Activated CD4-positive, alpha-beta memory T cell treated with anti-CD3 and anti-CD28 coated beads, Interleukin-2, amount 10 ng/mL, durations not matched to agents 7 days and 5 days (primary cell): ENCODE measurements at places on chromosomes 3 and 15. TPM values are rescaled to one million over a fixed set of nuclear protein-coding genes. Genes with fewer than 3 reads are reported as not detected.

DNA sequence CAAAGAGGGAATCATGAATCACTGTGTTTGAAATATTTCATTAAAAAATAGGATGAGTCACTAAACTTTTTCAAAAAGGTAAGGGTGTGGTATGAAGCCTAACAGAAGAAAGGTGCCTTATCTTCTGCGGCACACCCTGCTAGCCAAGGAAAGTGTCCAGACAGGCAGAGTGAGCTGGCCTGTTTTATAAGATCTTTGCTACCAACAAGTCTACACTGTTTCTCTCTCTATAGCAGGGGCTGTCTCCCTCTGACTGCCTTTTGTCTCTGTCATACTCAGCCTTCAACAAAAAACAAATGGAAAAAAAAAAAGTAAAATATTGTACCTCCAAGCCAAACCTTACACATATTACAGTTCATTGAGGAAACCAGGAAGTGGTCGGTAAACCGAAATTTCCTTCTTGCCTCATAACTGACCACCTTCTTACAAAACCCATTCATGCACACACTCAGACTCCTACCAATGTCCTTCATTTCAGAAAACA, 9.1 kb downstream of the ZDHHC3 start:
- no peak for DNase-seq

DNA sequence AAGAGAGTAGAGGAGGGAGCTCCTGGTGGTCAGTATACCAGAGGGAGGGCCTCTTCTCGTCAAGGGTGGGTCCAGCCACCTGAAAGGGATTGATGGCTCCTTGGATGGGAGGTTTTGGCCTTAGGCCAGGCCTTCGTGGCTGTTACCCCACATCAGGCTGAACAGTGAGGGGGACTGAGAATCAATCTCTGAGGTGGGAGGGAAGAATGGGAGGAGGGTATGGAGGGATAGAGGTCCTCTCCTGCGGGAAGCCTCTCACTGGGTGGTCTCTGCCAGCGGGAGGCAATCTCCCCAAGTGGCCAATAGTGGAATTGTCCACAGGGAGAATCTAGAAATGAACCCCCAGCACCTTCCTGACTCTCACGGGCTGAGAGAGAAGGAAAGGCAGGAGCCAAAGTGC, 53.5 kb downstream of the BSN start:
- DNase-seq, result no peak

DNA sequence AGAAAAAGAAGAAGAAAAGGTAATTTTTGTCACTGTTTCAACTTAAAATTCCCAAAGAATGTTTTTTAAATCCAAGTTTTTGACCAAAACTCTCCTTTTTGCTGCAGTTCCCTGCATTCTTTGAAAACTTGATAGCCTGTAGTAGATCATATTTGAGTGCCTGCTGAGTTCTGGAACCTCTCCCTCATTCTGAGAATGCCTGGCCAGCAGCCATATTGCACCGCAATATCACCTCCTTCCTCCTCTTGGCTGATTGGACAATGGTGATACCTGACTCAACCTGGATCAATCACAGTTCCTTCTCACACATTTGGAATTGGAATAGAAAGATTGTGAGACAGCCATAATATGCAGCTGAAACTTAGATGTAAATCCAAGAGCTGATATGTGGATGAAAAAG, 97.6 kb upstream of the GAP43 start:
- no peak for DNase-seq

DNA sequence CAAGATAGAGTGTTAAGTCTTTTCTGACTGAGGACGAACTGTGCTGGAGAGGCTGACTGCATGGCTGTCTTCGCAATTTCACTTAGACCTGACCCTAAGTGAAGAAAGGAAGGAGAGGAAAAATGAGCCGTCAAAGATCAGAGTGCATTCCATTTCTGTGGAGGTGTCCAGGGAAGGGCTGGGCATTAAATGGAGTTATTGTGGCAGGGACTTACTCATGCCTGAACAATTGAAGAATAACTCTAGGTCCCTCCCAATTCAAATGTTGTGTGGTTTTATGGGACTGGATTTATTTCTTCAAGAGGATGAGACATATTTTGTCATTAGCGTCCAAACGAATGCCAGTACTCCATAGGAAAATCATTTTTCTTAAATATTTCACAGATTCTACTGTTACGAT, 187.3 kb upstream of the CFAP20DC start:
- DNase-seq, result no peak

Gene CMTM8
- 5.7 TPM for total RNA-seq
